ENCODE measurements at places on chromosomes 5 and 9.

- no peak for DNase-seq
These were observed 619.3 kb downstream of the TLE4 start for GRCh38 chr9:80191108-80191507.

DNA sequence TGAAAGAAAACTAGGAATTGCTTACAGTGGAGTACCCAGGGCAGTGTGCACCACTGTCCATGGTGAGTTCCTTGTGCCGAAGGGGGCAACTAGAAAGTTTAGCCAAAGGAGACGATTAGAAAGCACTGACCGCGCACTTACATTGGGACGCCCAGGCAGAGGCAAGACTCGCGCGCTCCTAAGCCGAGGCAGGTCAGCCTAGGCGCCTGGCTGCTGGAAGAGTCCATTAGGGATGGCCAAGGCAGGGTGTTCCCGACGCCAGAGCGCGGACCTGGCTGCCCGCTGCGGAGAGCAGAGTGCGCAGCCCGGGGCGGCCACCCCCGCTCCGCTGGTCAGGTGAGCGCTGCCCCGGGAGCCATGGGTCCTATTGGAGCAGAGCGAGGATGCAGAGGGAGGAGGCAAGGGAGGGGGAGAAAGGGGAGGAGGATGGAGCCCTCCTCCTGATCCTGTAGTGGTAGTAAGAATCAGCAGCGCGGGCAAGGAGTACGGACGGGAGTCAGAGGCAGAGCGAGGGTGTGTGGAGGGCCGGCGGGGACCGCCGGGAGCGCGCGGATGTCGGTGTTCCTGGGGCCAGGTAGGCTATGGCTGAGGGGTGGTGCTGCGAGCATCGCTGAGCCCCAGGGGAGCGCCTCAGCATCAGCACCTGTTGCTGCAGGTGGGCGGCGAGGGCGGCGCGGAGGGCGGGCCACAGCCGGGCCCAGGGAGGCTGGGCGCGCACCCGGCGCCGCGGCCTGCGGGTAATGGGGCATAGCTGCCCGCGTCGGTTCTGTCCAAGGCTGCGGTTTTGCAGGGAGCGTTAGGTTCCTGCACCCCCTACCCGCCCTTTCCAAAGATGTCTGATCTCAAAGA lies at the start of gene ADGRV1:
Gene ADGRV1 (plus strand): TSS at position 454 of the 849 bp plus-strand sequence. CDS start 99 bp downstream, at position 553.
- no peak for DNase-seq

DNA sequence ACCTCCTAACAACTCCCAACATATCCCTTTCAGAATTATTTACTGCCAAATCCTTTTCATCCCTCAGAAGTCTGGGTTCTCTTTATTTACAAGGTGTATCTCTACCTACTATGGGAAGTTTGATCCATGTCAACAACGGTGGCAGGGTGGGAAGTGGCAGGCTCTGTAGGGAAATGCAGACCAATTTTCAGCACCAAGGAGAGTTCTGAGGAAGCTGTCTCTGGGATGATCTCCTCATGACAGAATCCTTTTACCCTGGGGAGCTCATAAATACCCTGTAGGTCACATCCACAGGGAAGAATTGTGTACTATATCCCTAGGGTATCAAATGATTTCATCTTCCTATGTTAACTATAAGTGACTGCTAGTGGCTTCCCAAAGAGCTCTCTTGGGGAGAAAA lies 107.8 kb upstream of the NEK6 start:
- no peak for DNase-seq

GRCh38 chr5:179228341-179229121 lies 116.7 kb downstream of the ADAMTS2 start:
- peak; percentile 8 for DNase-seq

DNA sequence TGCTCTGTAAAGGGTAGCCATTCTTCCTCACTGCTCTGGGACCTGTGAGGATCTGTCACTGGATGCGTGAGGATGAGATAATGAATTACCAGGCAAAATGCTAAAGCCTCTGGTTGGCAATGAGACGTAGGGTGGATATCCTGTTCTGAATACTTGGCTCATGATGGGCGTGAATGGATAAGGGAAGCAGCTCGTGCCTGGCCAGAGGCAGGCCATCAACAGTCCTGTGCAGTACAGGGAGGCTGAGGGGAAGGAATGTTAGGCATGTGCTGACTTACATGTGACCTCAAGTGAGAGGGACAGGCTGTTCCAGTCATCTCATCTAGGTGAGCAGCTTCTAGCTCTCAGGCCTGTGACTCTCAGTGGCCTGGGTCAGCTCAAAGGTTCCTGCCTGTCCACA lies 172.8 kb downstream of the CARTPT start:
- DNase-seq = no peak

GRCh38 chr9:121299467-121300282 lies 31.7 kb downstream of the GSN start:
- DNase-seq = peak; percentile 22

GRCh38 chr5:98503616-98504015 lies 269.8 kb upstream of the RGMB start:
- DNase-seq = no peak

DNA sequence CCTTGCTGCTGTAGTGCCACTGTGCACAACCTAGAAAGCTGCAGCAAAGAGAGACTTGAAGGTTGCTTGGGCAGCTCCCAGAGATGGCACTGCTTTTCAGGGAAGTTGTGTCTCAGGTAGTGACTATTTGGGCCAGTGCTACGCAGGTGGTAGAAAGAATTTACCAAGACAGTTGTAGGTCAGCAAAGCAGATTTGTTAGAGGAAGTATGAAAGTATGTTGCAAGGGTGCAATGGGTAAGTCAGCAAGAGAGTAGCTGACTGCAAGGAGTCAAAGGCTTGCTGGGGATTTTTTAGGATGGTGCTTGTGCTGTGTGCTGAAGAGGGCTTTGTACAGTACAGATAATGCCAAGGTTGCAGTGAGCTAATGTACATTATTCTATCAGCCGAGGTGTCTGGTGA lies 33.5 kb upstream of the SPARC start:
- no peak for DNase-seq

DNA sequence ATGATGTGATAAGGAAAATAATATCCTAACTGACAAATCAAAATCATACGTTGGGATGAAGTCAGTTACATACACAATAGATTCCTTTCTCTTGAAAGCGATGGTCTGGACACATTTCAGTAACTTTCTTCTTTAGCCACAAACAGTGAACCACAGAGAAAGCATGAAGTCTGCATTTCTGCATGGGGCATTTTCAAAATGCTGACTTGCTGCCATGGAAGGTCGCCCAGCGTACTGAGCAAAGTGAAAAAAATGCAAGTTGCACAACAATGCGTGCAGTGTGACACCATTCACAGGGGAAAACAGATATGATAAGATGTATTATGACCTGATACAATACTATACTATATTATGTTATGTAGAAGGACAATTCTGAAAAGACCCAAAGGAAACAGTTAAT lies 146.3 kb downstream of the SNX18 start:
- DNase-seq = no peak

- DNase-seq = no peak
These were observed 2.5 kb downstream of the TLX3 start for GRCh38 chr5:171311322-171312077.

DNA sequence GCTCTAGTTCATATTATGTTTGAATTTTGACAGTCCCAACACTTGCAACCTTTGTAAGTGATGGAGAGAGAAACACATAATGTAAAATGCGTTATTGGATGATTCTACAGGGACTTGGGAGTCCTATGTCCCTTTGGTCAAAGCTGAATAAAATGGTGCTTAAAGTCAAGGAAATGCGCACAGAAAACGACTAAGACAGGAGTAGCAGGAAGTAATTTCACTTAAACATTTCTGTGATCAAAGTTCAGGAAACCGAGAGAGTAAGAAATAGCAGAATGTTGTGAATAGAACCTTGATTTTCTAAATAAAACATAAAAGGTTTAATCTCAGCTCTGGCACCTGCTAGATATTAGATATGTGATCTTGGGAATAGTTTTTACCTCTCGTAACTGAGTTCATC lies 2339.2 kb downstream of the MAT2B start:
- DNase-seq = no peak

DNA sequence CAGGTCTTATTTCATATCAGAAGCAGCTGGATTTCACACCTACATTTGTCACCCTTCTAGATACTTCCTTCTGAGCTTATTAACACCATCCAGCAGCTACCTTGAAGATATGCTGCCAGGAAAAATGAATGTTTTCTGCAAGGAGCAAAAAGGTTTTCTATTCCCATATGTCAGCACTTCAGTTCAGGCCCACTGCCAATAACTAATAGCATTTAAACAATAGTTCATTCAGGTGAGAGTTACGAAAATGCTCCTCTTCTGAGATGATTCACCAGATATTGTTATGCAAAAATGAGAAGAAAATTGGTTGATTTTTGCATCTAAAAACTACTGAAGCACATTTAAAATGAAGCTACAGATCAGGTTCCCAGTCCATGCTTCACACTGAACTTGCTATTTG lies 56.4 kb upstream of the ISL1 start:
- DNase-seq = no peak

DNA sequence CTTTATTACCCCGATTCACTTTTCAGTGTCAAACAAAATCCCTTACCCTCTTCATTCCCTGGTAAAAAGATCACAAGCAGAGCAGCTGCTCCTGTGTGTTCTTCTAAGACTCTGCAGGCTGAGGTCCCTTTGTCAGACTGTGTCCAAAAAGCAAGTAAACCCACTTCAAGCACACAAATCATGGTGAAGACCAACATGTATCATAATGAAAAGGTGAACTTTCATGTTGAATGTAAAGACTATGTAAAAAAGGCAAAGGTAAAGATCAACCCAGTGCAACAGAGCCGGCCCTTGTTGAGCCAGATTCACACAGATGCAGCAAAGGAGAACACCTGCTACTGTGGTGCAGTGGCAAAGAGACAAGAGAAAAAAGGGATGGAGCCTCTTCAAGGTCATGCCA lies 34.5 kb downstream of the CREBRF start:
- no peak for DNase-seq

- DNase-seq = no peak
These were observed 398.9 kb upstream of the WWC1 start for GRCh38 chr5:167892352-167893115.

DNA sequence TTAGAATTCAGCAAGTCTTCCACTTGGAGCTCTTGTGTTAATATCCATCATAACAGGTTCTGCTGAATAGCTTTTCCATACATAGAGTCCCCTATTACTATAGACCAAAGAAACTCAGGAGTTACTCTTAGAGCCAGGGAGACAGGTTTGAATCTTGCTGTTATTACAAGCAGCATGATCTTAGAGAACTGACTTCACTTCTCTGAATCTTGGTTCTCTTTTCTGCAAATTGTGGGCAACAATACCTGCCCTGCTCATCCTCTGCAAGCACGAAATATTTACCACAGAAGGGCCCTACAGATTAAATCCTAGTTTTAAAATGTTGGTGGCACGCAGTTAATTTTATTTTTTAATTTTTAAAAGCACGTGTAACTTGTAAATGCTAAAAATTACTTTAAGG lies 111.7 kb downstream of the TLR4 start:
- no peak for DNase-seq

DNA sequence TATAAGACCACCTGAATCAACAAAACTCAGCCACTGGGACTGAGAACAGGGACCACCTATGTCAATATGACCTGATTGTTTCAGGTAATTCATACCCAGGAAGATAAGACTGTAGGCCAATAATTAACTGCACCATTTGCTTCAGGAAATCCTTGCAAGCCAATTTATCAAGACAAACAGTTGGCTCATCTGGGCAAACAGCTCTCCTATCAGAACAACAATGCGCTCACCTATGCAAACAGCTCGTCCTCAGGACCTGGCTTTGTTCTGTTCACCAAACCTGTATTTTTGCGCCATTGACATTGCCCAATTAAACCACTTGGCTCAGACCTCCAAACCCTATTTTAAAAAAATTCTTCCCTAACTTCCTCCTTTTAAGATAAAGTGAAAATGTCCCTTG lies 92.3 kb upstream of the MARCHF11 start:
- DNase-seq = no peak

GRCh38 chr5:25892211-25892610 lies 1146.2 kb downstream of the CDH9 start:
- no peak for DNase-seq

DNA sequence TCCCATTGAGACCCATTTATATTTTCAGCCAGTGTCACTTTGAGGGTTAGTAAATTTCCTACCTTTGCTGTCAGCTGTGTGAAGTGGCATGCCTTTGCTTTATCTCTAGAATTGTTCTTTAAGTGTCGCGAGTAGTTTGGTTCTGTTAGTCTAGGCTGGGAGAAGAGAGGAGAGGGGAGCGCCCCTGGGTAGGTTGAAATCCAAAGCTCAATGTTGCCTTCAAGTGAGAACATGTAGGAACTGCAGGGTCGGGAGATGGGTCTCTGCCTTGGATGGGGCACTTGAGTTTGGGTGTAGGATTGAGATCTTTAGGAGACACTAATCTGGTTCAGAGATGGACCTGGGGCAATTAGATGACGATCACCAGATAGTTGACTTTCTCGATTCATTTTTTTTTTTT lies 46.3 kb downstream of the STC2 start:
- DNase-seq = no peak

DNA sequence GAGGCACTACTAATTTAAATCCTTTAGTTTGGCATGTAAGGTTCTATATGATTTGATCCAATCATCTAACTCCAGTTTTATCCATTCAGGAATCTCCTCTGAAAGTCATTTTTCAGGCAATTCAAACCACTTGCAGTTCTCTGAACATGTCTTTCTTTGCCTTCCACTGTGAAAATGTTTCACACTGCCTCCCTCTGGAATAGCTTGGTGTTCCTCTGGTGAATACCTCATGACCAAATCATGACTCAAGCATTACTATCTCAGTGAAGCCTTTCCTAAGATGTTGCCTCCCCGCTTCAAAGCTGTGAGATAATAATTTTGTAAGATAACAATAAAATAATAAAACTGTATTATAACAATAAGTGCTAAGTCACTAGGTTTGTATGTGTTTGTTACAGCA lies 981.1 kb downstream of the DTWD2 start:
- DNase-seq = no peak

- DNase-seq = no peak
These were observed 571.3 kb upstream of the CLINT1 start for GRCh38 chr5:158430166-158430797.

- DNase-seq = no peak
These were observed 60.8 kb downstream of the CSF2 start for GRCh38 chr5:132134384-132134783.
